ENCODE measurements at places on chromosomes 7 and 10.

- no peak for DNase-seq
Observed at GRCh38 chr10:101011517-101012423, 12.2 kb downstream of the LZTS2 start.

DNA sequence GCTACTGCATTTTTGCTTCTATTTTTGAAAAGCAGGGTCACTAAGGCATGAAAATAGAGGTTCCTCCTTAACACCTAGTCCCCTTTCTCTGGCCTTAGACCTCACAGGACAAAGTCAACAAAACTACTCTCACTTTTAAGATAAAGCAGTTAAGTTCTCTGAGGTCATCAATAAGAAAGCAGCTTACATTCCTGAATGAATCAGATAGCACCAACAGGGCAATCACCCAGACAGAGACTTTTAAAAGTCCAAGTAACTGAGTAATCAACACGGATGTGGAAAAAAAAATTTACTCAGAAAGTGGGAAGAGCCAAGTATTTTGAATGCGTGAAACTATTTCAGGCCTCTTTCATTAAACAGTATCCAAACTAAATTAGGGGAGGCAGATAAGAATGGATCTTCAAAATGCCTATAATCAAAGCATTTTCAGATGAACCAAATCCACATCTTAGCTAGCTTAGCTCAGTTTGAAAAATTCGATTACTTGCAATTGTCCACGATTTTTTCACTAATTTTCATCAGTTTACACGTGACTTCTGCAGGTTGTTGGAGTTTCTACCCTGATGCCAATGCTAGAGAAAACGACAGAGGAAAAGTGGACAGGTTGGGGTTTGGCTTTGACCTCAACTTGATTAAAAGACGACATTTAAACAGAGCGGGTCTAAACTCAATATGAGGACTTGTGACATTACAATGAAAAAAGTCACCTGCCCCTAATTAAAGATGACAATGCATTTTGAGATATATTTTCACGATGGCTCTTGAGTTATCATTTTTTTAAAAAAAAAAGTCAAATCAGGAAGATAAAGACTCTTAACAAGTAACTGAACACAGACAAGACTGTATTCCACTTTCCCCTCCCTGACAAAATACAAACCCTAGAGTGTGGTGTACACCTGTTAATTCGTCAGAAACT is 1.6 kb downstream of the BEND7 start:
- no peak for DNase-seq

DNA sequence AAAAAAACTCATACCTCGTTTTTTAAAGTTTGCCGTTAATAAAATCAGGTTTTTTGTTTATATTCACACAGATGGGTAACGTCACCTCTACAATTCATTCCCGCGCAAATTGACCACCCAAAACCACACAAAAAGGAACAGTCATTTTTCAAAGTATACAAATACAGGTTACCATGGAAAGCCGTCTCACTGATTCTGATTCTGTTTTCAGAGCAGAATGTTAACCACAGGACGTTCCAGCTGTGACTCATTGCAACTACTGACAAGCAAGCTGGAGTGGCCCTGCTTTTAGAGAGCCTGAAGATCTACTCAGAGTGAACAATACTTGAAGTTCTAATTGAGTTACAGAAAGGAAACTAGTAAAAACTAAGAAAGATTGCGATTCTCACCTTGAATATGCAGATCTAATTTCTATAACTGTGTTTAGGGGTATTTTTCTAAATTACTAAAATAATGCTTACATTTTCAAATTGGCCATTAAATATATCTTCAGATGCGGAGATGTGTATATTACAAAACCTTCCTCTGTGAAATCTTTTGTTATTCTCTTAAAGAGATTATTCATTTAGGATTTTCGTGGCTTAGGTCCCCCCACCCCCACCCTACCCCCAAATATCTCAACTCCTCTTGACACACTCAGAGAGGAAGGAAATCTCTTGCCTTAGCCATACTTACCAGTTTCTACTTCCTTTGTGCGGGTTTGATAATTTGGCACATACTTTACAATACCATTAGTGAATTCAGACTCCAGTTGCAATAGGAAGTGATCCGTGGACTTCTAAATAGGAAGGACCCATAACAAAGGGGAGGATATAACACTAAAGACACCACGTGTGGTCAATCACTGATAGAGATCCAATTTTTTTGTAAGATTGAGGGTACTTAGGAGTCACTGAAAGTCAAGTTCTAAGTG is 106.0 kb downstream of the CUBN start:
- DNase-seq = no peak

GRCh38 chr7:51249991-51250390 is 66.6 kb downstream of the COBL start:
- DNase-seq = no peak

DNA sequence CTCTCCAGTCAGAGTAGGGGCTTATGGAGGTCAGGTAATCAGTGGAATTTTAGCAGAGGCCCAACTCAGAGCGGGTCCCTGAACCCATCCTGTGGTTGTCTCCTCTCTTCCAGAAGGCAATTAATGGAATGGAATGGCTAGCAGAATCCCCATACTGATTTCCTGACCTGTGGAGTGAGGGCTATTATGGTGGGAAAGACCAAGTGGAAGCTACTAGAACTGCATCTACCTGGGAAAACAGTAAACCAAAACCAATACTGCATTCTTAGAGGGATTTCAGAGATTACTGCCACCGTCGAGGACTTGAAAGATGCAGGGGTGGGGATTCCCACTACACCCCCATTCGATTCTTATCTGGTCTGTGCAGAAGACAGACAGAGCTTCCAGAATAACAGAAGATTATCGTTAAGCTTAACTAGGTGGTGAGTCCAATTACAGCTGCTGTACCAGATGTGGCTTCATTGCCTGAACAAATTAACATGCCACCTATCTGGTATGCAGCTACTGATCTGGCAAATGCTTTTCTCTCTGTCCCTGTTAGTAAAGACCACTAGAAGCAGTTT is 73.2 kb downstream of the LMBR1 start:
- DNase-seq = no peak

GRCh38 chr7:36456548-36456947 is 66.9 kb downstream of the ANLN start:
- DNase-seq = no peak

Measured in activated T-cell treated with anti-CD3 and anti-CD28 coated beads, Interleukin-2, amount 50 U/mL, for 24 hours (primary cell).